Uterus (tissue), 4 donors: ENCODE measurements at places on chromosomes 7 and 10.

- no peak for DNase-seq
Observed at GRCh38 chr7:24755541-24756407, 1.5 kb downstream of the GSDME start.

- DNase-seq: no peak
Observed at GRCh38 chr10:72525689-72526088, 100.2 kb downstream of the MICU1 start.

DNA sequence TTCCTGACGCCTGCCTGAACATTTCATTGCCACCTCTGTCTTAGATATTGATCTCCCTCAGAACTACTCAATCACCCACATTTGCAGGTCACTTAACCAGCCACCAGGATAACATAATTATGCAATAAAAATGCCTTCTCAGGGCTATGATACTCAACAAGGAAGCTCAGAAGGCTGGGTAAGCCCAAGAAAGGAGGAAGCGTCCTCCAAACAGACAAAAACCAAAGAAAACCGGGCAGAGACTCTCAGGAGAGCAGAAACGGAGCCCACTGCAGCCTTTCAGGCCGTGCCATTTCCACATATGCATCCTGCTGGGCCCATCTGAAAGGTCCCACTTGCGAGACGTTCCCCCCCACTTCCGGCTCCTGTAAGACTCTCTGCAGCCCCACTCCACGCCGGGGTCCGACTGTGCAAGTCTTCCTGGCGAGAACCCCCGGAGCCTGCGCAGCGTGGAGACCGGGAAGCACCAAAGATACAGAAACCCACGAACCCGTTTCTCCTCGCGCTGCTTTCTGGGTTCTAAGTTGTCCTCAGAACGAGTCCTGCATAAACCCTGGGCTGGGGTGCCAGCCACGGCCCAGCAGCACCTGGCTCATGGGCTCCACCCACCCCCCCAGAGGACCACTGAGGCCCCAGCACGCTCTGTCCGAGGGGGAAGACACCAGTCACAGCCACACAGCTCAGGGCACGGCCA, 83.7 kb downstream of the DIP2C start:
- DNase-seq: no peak

- no peak for DNase-seq
Observed at GRCh38 chr10:26217396-26218086, 967 bp downstream of the GAD2 start.

DNA sequence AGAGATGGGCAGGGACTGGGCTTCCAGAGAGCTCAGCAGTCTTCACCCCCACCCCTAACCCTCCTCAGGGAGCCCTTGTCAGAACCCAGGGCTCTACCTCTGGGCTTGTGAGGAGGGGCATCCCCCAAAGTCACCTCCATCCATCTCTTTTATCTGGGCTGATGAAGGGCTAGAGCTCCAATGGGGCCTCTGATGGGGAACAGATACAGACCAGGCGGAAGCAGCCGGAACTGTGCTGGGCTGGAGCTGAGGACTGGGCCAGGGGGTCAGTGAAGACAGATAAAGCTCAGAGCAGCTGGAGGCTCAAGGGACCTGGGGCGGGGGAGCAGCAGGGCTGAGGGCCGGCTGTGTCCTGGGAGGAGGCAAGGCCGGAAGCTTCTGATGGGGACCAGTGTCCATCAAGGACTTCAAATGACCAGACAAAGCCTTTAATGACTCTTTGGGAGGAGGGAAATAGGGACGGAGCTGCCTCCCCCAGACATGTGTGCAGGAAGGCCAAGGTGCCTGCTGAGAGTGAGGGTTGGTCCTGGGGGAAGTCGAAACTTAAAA, 10.2 kb downstream of the KAZALD1 start:
- DNase-seq: no peak

GRCh38 chr7:114941692-114942091, 19.8 kb downstream of the MDFIC start:
- no peak for DNase-seq

DNA sequence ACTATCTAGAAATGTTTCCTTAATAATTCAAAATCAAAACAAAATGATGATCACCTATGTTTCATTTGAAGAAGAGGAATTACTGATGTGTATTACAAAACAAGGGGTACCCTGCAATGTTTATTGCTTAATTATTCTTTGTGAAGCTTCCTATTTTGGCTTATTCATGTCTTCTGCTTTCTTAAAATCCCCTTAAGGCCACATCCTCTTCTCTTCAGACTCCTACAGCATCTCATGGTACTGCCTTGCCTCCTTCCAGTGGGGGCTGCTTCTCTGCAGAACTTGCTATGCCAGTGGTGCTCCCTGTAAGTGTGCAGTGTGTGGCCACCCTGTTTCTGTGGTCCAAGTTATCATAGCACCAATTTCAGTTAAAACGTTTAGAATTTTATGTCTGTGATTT, 35.0 kb downstream of the CCDC146 start:
- no peak for DNase-seq

GRCh38 chr10:109773288-109774120, 149.8 kb downstream of the XPNPEP1 start:
- DNase-seq: no peak

DNA sequence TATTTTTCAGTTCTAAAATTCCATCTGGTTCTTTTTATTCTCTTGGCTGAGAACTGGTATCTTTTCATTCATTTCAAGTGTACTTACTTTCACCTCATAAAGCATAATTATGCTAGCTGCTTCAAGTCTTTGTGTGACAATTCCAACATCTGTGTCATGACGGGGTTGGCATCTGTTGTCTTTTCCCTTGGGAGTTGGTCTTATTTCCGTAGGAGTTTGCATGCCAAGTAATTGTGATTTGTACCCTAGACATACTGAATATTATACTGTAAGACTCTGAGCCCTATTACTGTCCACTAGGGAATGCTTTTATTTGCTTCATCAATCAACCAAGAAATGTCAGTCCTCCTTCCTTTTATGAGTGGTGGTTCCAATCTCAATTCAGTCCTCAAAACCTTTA, 24.6 kb upstream of the HUS1 start:
- no peak for DNase-seq

GRCh38 chr7:885893-886625, 9.7 kb downstream of the GET4 start:
- no peak for DNase-seq

GRCh38 chr7:129898502-129899160, 54.1 kb downstream of the UBE2H start:
- DNase-seq: no peak

DNA sequence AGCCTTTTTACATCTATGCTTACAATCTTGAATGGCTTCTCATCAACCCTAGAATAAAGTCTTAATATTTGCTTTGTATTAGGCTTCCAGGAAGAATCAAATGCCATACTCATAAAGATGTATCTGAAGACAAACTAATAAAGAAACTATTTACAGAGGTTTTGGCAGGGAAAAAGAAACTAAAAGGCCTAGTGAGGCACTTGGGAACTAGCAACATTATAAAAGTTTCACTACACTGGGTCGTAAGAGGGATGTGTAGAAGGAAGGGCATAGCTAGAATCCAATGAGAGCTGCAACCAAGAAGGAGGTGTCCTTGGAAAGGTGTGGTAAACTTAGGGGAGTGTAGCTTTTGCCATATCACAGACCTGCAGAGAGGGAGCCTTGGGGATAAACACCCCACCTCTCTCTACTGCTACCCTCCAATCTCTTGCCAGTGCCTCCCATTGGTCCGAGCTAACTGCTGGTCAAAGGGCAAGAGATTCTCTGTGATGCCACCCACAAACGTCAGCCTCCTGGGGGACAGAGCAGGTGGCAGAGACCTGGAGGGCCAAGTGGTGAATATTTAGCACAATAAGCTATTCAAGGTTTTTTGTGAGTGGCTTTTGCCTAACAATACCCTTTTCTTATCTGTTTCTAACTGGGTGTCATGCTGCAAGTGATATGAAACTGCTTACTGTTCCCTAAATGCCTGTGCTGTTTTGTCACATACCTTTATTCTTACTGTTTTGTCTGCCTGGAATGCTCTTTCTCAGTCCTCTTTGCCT, 60.7 kb downstream of the CPED1 start:
- no peak for DNase-seq

- DNase-seq: no peak
Observed at GRCh38 chr10:7133278-7133677, 277.6 kb downstream of the SFMBT2 start.

DNA sequence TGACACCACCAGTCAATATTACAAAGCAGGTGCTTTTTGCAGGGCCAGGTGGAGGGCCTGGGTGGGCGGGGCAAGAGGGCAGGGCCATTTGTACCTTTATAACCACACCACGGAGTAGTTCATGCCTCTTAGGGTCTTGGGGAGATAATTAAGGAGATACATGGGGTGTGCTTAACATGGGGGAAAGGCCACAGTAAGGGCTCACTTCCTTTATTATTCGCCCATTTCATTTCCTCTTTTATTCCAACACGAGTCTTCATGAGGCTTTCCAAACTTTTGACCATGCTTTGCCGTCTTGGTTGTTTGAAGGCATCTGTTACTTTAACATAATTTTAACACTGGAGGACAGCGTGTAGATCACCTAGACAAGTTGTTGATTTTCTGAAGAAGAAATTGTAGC, 33.3 kb upstream of the LYZL2 start:
- no peak for DNase-seq

- no peak for DNase-seq
Observed at GRCh38 chr10:12400266-12400931, 51.1 kb downstream of the CAMK1D start.

DNA sequence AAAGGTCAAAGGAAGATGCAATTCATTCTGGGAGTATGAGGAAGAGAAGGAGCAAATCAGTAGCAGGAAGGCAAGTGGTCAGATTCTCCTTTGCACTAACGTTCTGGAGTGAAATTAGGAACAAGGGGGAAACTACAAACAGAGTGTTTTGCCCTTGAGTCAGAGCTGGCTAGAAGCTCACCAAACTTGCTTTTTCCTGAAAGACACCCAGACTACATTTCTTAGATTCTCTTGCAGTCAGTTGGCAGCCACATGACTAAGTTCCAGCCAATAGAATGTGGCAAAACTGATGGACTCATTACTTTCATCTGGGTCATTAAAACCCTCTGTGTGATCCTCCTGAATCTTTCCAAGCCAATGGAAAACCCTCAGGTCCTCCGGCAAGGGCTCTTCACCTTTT, 18.6 kb upstream of the DLX5 start:
- DNase-seq: no peak

- DNase-seq: peak; percentile 35
Observed at GRCh38 chr10:21078410-21079329, 181.6 kb upstream of the NEBL start.

DNA sequence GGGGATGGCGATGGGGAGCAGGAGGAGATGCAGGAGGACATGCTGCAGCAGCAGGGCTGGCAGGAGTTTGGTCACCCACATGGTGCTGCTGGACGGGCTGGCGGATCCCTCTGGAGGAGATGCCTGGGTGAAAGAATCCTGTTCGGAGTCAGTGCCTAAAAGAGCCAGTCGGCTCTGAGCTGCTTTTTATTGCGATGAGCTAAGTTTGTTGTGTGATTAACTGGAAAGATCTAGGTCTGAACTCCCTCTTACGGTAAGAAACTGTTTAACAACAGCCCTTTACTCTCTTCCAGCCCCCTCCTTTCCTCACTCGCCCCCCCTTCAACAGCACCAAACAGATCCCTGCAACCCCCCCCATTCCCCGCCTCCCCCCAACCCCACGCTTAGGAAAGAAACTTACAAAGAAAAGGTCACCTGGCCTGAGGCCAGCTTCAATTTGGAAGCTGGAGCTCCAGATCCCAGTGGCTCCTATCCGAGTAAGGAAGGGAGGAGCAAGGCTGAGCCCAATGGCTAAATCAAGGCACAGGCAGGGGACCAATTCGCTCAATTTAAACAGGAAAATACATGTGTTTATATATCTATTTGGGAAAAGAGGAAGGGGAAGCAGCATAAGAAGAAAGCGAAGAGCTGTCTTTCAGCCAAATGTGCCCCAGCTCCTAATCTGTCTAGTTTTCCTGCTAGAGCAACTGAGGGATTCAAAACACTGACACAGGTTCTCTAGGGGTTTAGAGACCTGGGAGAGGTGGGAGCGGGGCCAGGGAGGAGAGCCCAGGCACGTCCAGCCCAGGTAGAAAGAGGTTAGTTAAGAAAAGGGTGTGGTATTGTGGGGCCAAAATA, at the start of gene HGF:
Gene HGF, minus strand, starts transcription at position 157 of the 837 bp plus-strand sequence. Its CDS starts 76 bp downstream, at position 81.
- peak; percentile 76 for DNase-seq

- DNase-seq: no peak
Observed at GRCh38 chr7:41912851-41913567, 210.1 kb upstream of the INHBA start.

GRCh38 chr7:1926908-1927306, 256.8 kb downstream of the ELFN1 start:
- DNase-seq: no peak

DNA sequence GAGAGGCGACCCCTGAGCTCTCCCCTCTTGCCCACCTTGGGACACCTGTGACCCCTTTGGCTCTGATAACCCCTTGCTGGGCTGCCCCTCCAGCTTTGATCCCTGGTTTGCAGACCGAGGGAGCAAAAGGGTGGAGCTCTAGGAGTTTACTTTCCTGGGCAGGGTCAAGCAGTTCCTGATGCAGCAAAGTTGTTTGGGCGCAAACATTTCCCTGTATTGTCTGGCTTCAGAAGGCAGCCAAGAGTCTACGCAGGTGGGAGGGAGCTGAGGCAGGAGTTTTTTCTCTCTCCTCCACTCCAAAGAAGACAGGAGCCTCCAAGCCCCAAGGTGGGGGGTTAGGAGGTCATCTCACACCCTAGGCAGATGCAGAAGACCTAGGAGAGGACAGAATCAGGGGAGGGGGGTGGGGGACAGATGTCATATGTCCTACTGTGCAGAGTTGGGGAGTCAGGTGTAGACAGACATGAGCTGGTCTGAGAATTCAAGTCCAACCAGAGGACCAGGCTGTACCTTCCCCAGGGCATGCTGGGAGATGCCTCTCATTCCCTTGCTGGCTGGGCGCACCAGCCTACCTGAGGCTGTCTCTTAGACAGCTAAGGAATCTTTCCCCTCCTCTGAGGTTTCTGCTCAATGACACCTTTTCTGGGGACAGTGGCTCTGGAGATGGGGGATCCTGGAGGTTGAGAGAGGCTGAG, 20.5 kb downstream of the TMEM270 start:
- no peak for DNase-seq

- DNase-seq: no peak
Observed at GRCh38 chr10:3901370-3901769, 116.4 kb upstream of the KLF6 start.

GRCh38 chr10:93095225-93095624, 21.5 kb downstream of the CYP26A1 start:
- no peak for DNase-seq

GRCh38 chr10:46229144-46229563, 57.6 kb upstream of the ANTXRL start:
- peak; percentile 1 for DNase-seq

DNA sequence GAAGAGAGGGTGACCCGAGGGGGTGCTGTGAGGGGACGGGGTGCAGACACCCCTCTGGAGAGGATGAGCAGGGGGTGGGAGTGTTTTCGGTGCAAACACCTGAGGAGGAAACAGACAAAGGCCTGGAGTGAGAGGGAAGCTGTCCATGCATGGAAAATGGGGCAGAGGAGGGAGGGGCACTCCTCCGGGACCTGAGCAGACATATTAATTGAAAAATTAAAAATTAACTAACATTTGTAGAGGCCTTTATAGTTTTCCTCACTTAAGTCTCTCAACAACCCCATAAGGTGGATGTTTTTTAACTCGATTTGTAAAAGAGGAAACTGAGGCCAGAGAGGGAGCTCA, 1.2 kb downstream of the VPS37D start:
- DNase-seq: no peak

GRCh38 chr7:159061209-159061608, 83.5 kb downstream of the VIPR2 start:
- DNase-seq: no peak

GRCh38 chr10:62895063-62895462, 78.9 kb upstream of the EGR2 start:
- DNase-seq: no peak
